ENCODE measurements at places on chromosomes 2 and 18.
A peak's percentile ranks its signal among the peaks of the same experiment; 100 is the strongest.

DNA sequence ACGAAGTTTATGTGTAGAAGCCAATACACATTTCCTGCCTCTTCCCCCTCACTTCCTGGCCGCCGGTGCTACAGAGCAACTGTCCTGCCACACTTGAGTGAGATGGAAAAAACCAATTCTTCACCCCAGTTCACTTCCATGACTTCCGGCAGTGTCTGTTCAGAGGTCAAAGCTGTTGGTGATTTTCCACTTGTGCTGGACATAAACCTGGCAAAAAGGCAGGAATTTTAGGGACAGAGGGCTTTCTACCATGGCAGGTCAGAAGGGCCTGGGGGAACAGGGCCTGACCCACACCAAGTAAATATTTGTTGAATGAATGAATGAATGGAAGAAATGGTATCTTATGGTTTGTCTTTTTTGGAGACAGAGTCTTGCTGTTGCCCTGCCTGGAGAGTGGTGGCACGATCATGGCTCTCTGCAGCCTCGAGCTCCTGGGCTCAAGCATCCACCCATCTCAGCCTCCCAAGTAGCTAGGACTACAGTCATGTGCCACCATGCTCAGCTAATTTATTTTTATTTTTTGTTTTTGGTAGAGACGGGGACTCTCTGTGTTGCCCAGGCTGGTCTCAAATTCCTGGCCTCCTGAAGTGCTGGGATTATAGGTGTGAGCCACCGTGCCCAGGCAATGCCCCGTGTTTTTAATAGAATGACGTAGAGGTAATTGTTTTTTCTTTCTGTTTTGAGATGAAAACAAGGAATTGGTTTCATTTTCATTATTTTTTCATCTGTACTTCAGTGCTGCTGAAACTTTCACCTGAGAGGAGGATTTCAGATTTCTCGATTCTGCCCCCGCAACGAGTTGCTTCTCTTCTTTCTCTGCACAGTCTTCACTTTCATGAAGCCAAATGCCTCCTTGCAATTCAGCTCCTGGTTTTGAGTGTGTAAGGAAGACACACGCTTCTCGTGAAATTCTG lies 48.0 kb upstream of the LPIN2 start:
- peak; percentile 70 for DNase-seq

DNA sequence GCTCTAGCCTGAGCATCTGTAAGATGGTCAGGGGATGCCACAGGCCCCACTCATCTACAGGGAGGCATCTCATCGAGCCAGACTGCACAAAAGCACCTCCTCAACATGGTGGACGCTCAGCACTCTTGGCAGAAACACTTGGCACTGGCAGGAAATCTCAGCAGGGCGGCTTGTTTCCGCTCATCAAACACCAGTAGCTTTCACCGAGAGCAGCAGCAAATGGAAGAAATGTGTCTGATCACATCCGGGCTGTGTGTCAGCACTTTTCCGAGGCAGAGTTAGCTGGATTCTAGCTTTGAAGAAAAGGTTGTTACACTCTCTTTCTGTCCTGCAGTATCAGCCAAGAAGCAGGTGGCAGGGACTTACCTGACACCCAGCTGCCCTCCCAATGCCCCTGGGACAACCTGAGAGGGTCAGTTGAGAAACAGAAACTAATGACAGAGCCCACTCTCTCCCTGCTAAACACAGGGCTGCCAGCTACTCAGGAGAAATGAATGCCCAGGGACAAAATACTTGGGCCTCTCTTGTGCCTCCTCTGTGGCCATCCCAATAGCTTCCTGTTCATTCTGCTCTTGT lies 68.9 kb upstream of the FZD7 start:
- peak; percentile 27 for DNase-seq

GRCh38 chr2:232979871-232980461 lies 33.1 kb downstream of the NGEF start:
- DNase-seq: no peak

DNA sequence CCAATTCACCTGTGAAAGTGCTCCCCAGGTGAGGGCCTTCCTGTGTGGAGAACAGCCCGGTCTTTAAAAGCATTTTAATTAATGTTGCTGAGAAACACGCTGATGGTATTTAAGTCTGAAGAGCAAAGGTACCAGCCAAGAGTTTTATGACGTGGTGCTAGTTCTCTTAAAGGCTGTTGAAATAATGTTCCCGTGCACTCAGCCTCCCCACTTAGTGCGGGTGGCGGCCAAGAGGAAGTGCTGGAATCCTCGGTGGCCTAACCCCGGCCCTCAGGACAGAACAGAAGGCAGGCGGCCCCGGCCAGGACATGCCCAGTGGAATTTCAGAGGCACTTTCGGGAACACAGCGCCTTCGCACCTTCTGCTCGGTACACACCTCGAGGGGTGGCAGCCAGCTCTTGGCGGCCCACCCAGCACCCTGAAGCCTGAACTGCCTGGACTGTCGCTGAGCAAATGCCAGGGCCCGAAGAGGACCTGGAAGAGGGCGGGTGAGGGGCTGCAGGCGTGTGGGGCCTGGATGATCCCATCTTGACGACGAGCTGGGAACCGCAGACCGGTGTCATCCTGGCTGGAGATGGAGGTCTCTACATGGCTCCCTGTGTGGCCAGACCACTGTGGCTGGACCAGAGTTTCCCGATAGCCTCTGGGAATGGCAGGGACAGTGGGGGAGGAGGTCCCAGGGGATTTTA lies 142.9 kb downstream of the ASB1 start:
- DNase-seq: no peak

GRCh38 chr18:23852236-23853045 lies 162.1 kb upstream of the TTC39C start:
- no peak for DNase-seq

DNA sequence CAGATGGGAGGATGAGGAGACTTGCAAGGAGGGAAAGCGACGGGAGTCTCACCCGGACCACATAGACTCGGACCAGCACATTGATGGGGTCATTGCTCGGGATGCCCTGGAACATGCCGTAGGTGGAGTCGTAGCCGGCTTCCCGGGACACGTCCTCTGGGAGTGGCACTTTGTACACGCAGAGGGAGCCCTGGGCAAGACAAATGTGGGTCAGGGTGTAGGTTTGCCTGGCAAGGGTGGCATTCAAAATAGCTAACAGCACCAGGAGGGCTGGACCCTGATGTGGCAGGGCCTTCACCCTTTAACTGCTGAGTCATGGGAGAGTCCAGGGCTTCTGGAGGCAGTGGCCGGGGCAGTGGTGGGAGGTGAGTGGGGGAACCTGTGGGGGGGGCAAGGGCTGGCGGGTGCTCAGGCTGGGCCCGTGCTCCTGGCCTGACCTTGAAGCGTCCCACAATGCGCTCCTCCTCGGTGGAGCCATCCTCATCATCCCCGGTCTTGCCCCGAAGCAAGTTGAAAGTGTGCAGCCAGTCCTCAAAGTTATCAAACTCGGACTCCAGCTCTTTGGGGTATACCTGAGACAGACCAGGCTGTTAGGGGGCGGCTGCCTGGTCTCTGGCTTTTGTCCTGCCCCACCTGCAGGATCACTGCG lies 11.1 kb downstream of the OTOF start:
- DNase-seq: no peak

DNA sequence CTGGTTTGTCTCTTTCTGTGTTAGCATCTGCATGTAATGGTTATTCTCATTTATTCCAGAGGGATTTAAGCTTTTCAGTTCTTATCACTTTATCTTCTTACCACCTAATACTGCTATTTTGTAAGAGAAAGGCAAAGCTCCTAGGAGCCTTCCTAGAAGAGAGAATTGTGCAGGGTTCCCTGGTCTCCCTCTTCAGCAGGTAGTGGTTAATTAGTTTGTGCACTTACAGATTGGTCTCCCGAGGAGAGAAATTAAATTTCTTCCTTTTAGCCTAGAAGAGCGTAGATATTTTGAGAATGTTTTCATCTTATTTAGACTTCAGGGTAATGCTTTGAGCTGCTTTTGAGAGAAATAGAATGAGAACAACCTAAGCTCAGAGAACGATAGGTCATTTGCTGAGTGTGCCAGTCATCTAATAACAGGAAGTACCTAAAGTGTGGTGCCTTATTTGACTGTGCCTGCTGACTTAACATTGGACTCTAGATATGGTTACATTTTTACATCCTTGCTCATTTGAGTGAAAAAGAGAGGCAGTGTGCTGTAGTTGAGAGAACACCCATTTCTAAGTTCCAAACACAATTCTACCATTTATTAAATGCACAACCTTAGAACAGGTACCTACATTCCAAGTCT lies 651.4 kb downstream of the STK39 start:
- DNase-seq: peak; percentile 43

GRCh38 chr2:215658635-215659305 lies 222.9 kb upstream of the FN1 start:
- no peak for DNase-seq

DNA sequence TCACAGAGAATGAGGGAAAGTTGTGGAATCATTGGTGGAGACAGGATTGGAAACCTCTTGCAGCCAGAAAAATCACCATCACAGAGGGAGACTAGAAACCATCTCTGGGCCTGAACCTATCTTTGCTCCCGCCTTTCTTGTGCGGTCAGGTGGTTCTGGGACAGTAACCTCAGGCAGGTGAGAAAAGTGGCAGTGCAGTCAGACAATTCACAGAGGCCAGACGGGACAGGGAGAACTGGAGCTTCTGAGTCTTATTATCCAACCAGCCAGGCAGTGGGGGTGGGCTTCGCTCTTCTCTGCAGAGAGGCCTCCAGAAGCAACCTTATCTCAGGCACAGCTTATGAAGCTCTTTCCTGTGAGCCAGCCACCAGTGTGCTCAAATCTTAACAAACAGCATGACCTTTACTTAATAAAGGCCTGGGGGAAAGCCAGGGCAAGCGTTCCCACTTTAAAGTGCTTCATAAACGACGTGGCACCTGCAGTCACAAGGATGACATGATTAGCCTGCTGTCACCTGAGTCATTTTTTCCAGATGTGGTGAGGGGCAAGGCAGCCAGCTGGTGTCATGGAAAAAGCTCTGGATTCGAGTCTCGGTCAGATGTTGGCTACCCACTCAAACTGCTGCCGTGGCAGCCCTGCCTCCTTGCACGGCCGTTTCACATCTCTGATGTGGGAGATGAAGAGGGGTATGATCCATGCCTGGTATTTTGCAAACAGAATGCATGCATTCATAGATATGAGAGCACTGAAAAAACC lies 109.7 kb downstream of the B3GNT2 start:
- DNase-seq: peak; percentile 70

DNA sequence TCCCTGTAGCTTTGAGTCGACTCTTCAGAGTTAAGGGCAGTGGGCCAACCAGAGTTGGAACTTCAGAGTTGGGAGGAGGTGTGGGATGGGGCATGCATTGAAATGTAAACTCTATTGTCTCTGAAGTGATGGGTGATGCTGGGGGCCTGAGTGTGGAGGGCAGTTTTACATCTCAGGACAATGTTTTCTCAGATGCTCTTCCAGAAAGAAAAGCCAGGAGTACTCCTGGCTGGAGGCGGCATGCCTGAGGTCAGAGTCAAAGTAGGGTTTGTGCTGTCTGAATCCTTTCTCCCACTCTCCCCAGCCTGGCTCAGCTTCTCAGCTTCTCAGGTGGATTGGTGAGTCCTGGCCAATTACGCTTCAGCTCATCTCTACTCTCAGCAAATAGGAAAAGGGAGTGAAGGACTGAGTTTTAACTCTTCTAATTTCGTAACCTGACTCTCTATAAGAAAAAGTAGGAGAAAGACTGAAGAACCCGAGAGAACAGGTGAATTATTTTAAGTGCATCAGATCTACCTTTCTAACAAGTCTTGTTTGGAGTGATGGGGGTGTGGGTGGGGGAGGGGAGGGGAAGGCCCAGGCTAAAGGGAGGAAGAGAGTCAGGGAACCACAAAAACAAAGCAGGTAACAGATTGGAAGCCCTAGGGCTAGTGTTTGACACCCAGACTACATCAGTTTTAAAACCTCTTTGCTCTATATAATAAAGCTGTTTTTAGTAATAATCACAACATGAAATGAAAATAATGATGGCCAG lies 107.5 kb upstream of the PELI1 start:
- no peak for DNase-seq

DNA sequence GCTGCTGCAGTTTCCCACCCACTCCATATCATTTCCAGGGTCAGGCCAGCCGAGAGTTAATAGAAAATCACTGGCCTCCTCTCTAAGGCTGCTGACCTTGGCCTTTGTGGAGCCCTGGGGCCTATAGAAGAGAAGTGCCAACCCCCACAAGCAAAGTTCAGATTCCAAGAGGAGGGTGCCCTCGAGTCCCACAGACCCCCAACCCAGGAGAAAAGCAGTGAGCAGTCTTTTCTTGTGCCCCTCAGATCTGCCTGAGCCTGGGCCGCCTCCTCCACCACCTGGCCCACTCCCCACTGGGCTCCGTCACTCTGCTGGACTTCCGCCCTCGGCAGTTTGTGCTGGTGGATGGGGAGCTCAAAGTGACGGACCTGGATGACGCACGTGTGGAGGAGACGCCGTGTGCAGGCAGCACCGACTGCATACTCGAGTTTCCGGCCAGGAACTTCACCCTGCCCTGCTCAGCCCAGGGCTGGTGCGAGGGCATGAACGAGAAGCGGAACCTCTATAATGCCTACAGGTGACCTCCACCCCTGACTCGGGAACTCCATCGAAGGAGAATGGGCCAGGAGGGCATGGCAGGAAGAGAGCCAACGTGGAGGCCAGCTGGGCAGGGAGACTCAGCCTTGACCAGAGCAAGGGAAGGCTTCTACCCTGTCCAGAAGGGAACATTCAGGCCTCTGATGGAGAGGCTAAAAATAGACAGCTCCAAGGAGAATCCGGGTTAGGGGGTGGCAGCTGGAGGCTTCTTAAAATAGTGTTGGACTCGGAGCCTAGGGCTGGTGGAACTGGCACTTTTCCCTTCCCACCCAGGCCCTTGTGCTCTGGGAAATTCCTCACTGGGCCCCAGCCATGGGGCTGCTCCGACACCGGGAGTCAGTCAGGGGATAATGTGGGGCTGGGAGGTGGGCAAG lies 6.2 kb downstream of the PKDCC start:
- DNase-seq: no peak

DNA sequence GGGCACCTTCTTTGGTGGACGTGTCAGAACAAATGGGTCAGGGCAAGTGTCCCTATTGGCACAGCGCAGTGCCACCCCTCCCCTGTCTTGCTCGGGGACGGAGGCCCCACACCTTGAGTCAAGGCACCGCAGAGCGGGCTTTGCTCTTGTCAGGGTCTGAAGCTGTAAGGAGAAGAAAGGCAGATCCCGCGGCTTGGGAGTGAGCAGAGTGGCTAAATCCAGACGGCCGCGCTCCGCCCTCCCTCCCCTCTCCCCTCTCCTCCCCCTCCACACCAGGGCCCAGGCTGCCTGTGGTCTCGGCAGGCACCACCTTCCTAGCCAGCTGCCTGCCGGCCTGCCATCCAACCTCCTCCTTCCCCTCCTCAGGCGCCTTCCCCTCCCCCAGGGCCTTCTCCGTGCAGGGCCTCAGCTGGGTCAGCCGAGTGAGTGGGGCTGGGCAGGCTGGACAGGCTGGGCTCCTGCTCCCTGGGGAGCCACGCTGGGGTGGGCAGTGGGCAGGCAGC lies 25.8 kb downstream of the SPEG start:
- DNase-seq: no peak

- no peak for DNase-seq
Observed at GRCh38 chr2:240339411-240340360, 95.8 kb upstream of the GPC1 start.

GRCh38 chr2:240469239-240469636 lies 33.8 kb downstream of the GPC1 start:
- no peak for DNase-seq

GRCh38 chr2:203948733-203949132 lies 12.2 kb downstream of the ICOS start:
- DNase-seq: no peak

All from activated CD4-positive, alpha-beta T cell treated with anti-CD3 and anti-CD28 coated beads, Interleukin-2, amount 50 U/mL, for 16 hours (primary cell).